Fibroblast of the aortic adventitia (primary cell): ENCODE measurements at places on chromosomes 16 and 17. TPM values are rescaled to one million over a fixed set of nuclear protein-coding genes. Genes with fewer than 3 reads are reported as not detected.

DNA sequence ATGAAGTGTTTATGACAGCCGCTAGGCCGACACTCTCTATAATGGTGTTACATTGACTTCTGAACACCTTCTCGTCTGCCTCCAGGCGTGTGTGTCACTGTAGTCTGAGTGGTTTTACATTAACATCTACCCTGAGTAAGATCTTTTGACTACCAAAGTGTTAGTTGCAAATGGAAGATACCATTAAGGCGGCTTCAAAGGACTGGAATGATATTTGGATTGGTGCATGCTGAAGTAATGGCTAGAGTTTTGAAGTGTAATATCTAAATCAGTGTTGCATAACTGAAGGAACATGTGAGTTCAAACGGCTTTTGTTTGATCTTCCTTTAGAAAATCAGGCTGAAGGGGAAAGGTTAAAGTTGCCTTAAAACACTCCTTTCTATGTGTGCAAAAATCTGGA lies 52.2 kb downstream of the BCAS3 start:
- peak; percentile 3 for DNase-seq

DNA sequence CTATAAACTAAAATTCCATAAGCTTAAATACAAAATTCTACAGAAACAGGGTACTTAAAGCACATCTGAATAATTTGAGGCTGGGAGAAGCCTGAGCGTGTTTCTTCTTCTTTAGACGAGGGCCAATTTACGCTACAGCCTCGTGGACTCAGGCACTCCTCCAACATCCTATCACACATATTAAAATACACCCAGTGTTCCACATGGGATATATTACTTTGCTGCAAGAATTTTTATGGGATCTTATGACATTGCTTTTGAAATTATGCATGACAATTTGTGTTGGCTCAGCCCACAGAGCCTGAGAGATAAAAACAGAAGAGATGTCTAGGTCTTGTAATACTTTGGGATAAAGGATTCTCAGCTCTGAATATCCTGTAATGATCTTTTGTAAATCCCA lies 3.5 kb upstream of the TANGO6 start:
- DNase-seq, result peak; percentile 45

GRCh38 chr17:79902146-79902791 lies 63.0 kb upstream of the CBX4 start:
- DNase-seq, result no peak

GRCh38 chr16:85360323-85361277 lies 248.3 kb upstream of the CIBAR2 start:
- no peak for DNase-seq

- no peak for DNase-seq
Measured at GRCh38 chr17:182050-182751, 751 bp upstream of the DOC2B start.

DNA sequence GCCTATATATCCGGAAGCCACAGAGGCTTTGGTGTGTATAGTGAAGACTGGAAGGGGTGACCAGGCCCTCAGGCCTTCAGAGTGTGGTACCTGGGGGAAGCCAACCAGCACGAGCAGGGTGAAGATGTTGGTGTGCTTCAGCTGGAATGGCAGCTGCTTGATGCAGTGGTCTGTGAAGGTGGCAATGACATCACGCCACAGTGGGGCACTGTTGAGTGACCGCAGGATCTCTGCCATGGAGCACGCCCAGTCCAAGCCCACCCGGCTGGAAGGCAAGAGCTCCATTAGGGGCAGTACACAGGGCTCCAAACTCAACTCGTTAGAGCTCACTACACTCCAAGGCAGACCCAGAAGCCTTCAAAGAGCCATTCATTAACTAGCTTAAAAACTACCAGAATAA lies 68.5 kb upstream of the ATP2A3 start:
- no peak for DNase-seq

GRCh38 chr16:19502395-19503131 lies 19.3 kb downstream of the GDE1 start:
- DNase-seq, result peak; percentile 84

DNA sequence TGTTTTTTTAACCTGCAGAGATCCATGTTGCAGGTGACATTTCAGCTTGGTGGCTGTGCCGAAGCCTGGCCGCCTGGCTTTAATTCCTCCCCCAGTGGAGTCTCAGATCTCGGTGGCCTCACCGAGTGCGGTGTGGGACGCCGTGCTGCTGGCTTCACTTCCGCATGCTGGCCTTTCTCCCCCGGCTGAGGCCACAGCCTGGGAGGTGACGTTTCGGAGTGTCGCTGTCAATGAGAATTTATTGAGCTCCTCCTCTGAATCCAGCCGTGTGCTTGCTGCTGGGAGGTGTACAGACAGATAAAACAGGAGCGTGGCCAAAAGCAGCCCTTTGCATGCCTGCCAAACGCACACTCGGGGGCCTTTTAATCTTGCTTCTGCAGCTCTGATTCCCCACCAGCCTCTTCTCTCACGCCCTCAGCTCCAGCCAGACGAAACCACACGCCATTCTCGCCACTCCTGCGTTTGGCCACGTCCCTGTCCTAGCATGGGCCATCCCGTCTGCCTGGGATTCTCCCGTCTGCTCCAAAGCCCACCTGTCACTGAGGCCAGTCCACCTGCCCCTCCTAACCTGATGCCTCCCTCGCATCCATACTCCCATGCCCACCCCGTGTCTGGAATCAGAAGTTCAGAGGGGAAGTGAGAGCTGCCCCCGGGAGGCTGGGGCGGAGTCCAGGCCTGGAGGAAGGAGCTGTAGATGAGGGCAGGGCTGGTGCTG lies 3.6 kb downstream of the GSE1 start:
- DNase-seq, result no peak

DNA sequence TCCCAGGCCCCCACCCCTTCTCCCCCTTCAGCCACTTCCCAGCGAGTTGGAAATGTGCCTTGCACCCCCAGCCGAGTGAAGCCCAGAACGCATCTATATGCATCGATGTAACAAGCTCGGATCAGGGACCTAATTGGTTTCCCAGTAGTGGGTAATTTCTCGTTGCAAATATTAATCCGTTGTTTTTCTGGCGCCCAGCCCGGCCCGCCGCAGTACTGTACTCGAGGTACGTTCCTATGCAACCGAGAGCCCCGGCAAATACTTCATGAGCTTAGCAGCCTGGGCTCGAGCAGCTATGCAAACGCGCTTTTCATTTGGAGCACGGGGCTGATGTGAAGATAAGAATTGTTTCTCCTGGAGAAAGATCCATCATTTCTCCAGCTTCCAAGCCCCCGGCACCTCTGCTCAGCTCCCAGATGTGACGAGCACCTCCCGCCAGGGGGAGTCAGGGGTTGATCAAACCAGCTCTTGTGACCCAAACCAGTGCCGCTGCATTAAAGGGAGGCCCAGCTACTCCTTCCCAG lies 229.8 kb downstream of the KATNIP start:
- peak; percentile 60 for DNase-seq

GRCh38 chr17:75065562-75066151 lies 18.6 kb downstream of the KCTD2 start:
- DNase-seq, result no peak

DNA sequence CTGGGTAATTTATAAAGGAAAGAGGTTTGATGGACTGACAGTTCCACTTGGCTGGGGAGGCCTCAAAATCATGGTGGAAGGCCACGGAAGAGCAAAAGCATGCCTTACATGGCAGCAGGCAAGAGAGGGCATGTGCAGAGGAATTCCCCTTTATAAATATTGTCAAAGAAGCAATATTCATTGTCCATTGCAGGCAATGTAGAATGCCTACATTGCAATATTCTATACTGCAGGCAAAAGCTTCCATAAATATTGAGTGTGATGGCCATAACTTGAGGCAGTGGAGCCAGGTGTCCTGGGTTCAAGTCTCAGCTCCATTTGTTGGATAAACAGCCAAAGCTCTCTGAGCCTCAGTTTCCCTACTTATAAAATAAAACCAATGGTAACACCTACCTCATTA lies 322.3 kb downstream of the SHISA9 start:
- DNase-seq, result no peak

GRCh38 chr16:2860826-2861567 lies 3.0 kb upstream of the PRSS22 start:
- DNase-seq, result no peak

DNA sequence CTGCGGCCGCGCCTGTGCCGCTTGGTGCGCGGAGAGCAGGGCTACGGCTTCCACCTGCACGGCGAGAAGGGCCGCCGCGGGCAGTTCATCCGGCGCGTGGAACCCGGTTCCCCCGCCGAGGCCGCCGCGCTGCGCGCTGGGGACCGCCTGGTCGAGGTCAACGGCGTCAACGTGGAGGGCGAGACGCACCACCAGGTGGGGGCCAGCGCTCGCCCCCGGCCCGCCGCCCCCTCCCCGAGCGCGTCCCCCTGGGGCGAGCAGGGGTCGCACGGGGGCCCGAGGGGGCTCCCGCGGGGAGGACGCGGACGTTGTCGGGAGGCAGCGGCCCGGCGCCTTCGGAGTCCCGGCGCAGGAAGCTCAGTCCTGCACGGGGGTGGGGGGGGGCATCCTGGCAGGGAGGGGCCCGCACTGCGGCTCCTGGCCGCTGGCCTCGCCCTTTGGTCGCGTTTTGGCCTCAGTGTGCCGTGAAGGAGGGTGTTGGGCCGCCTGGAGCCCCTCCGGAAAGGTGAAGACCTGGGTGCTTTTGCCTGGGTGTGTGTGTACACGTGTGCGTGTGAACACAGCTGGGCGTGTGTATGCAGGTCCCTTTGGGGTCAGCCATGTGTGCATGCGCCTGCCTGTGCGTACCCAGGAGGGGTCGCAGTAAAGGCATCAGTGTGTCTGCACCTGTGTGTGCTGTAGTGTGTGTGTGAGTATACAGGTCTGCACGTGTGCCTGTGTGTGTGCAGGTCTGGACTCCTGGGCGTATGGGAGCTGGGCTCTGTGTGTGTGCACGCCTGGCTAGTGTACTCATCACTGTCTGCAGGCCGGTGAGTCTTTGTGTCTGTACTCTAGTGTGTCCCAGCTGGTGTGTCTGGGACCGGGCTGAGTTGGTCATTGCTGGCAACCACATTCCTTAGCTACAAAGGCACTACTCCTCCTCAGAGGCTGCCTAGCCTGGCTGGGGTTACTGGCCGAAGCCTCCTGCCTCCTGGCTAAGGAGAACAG lies 615 bp downstream of the NHERF2 start:
- peak; percentile 20 for DNase-seq

GRCh38 chr17:49260817-49261291 lies 30.3 kb upstream of the PHOSPHO1 start:
- peak; percentile 63 for DNase-seq

GRCh38 chr16:57178196-57178595 lies 7.6 kb downstream of the PSME3IP1 start:
- no peak for DNase-seq

- DNase-seq, result peak; percentile 46
Measured at GRCh38 chr17:43676471-43676870, 14.7 kb upstream of the MEOX1 start.

DNA sequence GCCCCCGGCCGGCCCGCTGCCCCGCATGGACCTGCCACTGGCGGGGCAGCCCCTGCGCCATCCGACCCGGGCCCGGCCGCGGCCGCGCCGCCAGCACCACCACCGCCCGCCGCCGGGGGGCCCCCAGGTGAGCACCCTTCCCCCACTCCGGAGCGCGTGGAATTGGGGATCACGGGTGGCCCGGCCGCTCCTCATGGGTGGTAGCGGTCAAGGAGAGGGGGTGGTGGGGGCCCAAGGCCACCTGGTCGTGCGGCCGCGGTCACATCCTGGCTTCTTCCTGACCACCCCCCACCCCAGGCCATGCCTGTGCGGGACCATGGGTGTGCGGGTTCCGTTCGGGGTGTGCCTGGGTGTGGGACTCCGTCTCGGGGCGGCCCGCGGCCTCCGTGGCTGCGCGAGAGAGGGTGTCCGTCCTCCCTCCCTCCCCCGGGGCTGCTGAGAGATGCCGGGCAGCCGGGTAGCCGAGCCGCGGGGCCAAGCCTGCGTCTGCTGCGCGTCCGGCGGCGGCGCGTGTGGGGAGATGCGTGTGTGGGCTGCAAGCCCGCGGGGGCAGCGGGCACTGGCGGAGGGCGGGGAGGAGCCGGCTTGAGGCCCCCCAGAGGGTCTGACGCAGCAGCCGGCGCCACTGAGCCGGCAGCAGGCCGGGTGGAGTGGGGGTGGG lies 6.8 kb downstream of the ACD start:
- no peak for DNase-seq

- DNase-seq, result no peak
Measured at GRCh38 chr16:84842516-84843148, 22.8 kb downstream of the CRISPLD2 start.

- no peak for DNase-seq
Measured at GRCh38 chr17:72413077-72414031, 292.5 kb downstream of the SOX9 start.

DNA sequence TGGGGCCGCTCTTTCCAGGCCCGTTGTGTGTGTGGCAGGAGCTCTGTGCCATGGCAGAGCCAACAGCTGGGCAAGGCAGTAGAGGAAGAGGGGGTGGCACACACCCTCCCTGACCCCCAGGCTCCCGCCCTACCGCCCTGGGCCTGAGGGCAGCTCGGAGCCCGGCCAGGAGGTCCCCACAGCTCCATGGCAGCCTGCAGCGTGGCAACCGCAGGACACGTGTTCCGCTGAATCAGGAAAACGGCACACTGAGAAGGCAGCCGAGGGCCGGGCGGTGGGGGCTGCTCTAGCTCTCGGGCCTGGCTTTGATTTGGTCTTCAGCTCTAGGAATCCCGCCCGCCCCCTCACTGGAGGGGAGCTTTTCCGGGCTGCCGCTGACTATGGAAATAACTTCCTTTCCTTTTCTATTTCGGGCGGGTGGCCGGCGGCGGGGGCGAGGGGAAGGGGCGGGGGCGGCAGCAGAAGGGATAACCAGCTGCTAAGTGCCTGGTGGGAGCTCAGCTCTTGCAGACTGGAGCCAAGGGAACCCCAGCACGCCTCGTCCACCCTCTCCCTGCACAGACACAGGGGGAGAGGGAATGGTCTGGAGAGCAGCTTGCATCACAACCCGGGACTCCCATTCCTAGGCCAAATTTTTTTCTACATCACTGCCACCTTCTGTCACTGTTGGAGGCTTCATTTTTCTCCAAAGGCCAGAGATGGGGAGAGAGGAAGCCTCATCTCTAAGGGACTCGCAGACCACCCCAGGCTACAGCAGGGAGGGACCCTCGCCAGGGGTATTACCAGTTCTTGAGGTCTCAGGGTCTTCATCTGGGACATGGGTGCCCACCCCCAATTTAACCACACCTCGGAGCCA lies 24.8 kb upstream of the MRPS23 start:
- DNase-seq, result peak; percentile 84

- DNase-seq, result no peak
Measured at GRCh38 chr16:30669903-30670824, 11.9 kb downstream of the FBRS start.

GRCh38 chr17:44969144-44969780 lies 1.2 kb upstream of the C1QL1 start:
- no peak for DNase-seq

- DNase-seq, result no peak
Measured at GRCh38 chr16:9219813-9220212, 128.4 kb downstream of the HAPSTR1 start.

GRCh38 chr17:33284022-33284421 lies 9.1 kb downstream of the ASIC2 start:
- peak; percentile 64 for DNase-seq

- no peak for DNase-seq
Measured at GRCh38 chr17:77817953-77818352, 140.6 kb upstream of the TNRC6C start.

- DNase-seq, result peak; percentile 33
Measured at GRCh38 chr16:2715519-2715918, 4.5 kb downstream of the PRSS27 start.

- DNase-seq, result no peak
Measured at GRCh38 chr16:63188086-63188771, 1152.0 kb upstream of the CDH8 start.

Gene EVPLL
- total RNA-seq, result not detected in 2 replicates

Gene ANKRD40CL
- not detected in 2 replicates for total RNA-seq

Gene KRTAP2-4
- not detected in 2 replicates for total RNA-seq

Gene GJD3
- total RNA-seq, result 5.9 TPM in 1 of 2 replicates, not detected in the other

Gene BRIP1
- 2.0 and 20.9 TPM in 2 replicates for total RNA-seq

Gene ARHGDIG
- total RNA-seq, result 1.6 TPM in 1 of 2 replicates, not detected in the other

Gene EPX
- not detected in 2 replicates for total RNA-seq
